ENCODE measurements at places on chromosomes 6 and 20. TPM values are rescaled to one million over a fixed set of nuclear protein-coding genes. Genes with fewer than 3 reads are reported as not detected.

The CALHM5 gene
- total RNA-seq = 0.85 TPM

The KIF6 gene
- total RNA-seq = 0.24 TPM

The DEFB124 gene
- total RNA-seq = not detected

The FAM83C gene
- 0.41 TPM for total RNA-seq

The LZTS3 gene
- total RNA-seq = 4.2 TPM

The BCAS1 gene
- total RNA-seq = 101 TPM

The KHDC1 gene
- total RNA-seq = 1.7 TPM

The HLA-G gene
- total RNA-seq = 1.9 TPM

The RAET1G gene
- total RNA-seq = 0.41 TPM

The MUCL3 gene
- 0.07 TPM for total RNA-seq

The ATG5 gene
- 39.4 TPM for total RNA-seq

The PGC gene
- total RNA-seq = not detected

The PRL gene
- not detected for total RNA-seq

The KCNK16 gene
- total RNA-seq = not detected

The FOXS1 gene
- not detected for total RNA-seq

The SALL4 gene
- 0.05 TPM for total RNA-seq

The TPD52L1 gene
- 12.1 TPM for total RNA-seq

The MYLIP gene
- 22.7 TPM for total RNA-seq

The LST1 gene
- 6.6 TPM for total RNA-seq

The CRISP1 gene
- total RNA-seq = not detected

The ADNP gene
- total RNA-seq = 51.3 TPM

Data from mucosa of descending colon (tissue), 3 donors.